Stimulated activated CD4-positive, alpha-beta T cell treated with anti-CD3 and anti-CD28 coated beads, Interleukin-15, amount 100 ng/mL, for 24 hours (primary cell): ENCODE measurements at places on chromosomes 7 and 10.

DNA sequence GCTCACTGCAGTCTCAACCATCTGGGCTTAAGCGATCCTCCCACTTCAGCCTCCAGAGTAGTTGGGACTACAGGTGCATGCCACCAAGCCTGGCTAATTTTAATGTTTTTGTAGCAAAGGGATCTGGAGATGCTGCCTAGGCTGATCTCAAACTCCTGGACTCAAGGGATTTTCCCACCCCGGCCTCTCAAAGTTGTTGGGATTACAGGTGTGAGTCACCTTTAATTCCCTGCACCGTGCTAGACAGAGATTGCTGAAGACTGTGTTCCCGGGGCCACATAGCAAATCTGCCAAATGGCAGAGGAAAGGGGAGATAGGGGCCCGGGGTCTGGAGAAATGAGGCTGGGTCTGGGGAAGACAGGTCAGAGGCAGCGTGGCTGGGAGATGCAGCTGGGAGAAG, 20.6 kb upstream of the PSMG3 start:
- no peak for DNase-seq

DNA sequence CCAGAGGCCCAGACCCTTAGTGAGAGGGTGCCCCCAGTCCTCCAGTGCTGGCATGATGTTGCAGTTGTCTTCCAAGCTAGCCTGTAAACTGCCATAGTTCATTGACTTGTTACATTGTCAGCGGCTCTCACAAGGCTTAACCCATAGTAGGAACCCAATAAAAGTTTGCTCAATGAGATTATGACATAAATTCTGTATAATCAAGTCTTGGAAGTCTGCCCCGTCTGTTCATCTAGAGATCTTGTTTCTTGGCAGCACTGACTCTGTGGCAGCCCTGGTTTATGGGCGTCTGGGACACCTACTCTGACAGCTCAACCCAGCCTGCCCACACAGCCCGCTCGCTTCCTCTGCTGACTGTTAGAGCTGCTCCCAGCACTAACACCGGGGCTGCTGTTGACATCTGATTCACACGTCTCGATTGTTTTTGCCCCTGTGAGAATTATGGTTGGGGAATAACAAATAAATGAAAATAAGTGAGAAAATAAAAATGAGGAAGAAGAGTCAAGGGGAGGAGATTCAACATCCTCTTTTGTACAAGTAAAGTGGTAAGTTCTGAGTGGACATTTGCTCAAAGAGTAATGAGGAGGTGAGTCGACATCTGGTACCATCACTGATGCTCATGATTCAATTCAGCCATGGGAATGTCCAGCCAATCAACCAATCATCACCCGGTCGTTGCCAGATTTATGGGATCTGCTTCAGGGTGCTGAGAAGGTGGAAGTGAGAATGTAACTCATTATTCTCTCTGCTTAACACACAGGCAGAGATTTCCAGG, 160.8 kb downstream of the SPAG6 start:
- peak; percentile 47 for DNase-seq

DNA sequence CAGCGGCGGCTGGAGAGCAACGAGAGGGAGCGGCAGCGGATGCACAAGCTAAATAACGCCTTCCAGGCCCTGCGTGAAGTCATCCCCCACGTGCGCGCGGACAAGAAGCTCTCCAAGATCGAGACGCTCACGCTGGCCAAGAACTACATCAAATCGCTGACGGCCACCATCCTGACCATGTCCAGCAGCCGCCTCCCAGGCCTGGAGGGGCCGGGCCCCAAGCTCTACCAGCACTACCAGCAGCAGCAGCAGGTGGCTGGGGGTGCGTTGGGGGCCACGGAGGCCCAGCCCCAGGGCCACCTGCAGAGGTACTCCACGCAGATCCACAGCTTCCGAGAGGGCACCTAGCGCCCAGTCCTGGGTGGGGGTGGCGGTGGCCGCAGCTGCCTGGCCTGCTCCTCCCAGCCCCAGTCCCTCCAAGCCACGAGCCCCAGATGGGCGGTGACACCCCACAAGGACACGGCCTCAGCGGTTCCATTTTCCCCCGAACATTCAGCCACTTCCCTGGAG, 1.3 kb downstream of the BHLHA15 start:
- DNase-seq: no peak

- DNase-seq: no peak
These were observed 1288.5 kb downstream of the GATA3 start for GRCh38 chr10:9342885-9343570.

- DNase-seq: no peak
These were observed 56.3 kb downstream of the RASGEF1A start for GRCh38 chr10:43210556-43210955.

- DNase-seq: no peak
These were observed 280.8 kb upstream of the CDC14C start for GRCh38 chr7:48643431-48644013.
